ENCODE measurements at places on chromosomes 3 and 15.

DNA sequence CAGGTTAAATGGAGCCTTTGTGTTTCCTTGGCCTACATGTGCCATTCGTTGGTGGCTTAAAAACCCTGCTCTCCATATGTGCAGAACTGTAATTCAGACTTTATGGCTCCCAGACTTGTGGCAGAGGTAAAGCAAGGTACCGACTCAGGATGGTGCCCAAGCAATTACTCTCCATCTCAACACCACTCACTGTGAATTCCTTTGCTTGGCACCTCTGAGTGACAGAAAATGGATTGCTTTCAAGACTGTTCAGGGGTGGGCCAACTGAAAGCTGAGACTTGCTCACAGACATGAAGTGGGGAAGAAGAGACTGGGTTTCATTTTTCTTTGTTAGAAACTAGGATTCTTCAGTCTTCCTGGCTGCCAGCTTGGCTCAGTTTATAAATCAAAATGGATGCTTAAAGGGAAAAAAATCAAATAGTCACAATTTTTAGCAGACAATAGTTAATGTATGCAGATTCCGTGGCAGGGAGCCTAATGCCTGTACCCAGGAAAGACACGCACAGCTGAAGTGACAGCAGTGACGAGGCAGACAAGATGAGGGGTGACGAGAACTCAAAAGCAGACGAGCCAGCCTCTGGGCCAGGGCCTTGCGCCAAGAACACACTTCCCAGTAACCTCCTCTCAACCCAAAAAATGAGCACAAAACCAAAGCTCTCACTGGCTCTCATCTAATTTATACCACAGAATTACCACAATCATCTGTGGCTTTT, 207.9 kb upstream of the SLC2A2 start:
- no peak for DNase-seq

DNA sequence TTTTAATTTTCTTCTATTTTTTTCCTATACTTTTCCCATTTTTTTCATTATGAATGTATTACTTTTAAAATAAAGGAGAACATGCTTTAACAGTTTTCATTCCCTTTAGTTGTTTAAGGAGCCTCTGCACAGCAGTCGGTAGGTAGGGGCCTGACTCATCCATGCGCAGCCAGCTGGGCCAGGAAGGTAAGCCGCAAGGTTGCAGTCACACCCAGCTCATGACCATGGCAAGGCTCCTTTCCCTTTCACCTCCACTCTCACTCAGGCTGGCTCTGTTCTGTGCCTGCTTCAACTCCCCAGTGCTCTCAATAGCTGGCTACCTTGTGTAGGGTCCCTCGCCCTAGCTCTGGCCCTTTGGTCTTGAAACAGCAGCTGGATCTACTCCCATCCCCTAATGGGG, 17.4 kb upstream of the ANKRD34C start:
- no peak for DNase-seq

DNA sequence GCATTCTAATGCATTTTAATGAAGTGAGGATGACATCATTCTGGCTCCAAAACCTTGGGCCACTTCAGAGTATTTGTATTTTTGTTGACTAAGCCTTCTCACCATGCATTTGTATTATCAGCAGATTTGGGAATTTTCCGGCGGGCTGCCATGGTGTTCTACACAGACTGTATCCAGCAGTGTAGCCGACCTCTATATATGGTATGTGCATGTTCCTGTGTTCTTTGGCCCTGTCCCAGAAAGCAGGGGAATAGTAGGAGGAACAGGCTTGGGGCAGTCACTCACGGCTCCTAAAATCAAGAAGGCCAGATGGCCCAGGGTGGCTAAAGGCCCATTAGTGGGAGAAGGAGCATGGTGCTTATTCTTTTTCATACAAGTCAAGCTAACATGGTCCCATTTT, 80.5 kb downstream of the USF3 start:
- DNase-seq = no peak

DNA sequence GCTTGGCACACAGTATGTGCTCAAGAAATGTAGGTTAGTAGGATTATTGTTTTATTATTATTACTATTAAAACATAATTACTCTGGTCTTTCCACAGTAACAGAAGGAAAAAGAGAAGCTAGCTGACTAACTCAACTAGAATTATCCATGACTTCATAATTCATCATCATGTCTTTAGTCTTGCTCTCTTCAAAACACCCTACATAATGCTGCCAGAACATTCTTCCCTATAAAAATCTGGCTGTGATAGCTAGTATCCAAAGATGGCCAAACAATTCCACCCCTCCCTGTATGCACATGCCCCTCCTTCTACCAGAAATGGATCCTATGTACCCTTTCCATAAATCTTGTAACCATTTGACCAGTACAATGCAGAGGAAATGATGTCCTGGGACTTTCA, 48.8 kb upstream of the SRGAP3 start:
- no peak for DNase-seq

- peak; percentile 81 for DNase-seq
Observed at GRCh38 chr15:55267401-55268175, 22.0 kb downstream of the RAB27A start.

DNA sequence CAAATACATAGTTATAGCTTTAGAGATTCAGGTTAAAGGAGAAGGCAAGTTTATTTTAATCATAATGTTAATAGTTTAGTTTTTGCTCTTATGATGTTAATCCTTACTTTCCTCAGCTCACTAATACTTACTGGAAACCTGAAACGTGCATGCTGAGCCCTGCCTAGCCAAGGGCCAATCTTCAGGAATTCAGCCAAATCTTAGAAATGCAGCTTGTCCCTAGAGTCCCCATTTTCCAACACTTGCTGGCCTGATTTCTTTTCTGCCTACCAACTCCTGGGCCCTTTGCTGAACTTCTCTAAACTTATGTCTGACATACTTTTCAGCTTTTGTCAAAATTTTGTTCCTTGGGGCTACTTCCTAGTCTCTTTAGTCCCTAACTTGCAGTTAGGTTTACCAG, 22.8 kb downstream of the BCHE start:
- DNase-seq = no peak

GRCh38 chr3:47849699-47850563, 47.0 kb downstream of the DHX30 start:
- no peak for DNase-seq

DNA sequence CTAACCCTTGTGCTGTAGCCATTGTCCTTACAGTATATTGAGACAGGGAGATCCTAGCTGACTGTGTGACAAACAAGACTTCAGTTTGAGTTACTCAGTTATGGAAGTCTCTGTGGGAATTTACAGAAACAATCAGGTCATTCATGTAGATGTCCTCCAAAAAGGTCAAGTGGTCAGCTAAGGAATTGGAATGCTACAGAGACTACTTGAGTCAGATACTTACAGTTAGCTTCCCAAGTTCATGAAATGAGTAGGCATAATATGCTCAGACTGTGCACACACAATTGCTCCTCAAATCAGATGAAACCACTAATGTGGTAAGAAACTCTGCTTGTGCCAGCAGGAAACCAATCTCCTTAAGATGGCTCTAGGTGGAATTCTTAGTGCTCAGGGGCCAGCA, 985.7 kb downstream of the NSUN3 start:
- DNase-seq = no peak

- DNase-seq = no peak
Observed at GRCh38 chr3:29694783-29695182, 413.9 kb downstream of the RBMS3 start.

- DNase-seq = no peak
Observed at GRCh38 chr3:108468577-108468976, 41.8 kb downstream of the MYH15 start.

- DNase-seq = no peak
Observed at GRCh38 chr15:27037501-27037900, 66.5 kb downstream of the GABRG3 start.

DNA sequence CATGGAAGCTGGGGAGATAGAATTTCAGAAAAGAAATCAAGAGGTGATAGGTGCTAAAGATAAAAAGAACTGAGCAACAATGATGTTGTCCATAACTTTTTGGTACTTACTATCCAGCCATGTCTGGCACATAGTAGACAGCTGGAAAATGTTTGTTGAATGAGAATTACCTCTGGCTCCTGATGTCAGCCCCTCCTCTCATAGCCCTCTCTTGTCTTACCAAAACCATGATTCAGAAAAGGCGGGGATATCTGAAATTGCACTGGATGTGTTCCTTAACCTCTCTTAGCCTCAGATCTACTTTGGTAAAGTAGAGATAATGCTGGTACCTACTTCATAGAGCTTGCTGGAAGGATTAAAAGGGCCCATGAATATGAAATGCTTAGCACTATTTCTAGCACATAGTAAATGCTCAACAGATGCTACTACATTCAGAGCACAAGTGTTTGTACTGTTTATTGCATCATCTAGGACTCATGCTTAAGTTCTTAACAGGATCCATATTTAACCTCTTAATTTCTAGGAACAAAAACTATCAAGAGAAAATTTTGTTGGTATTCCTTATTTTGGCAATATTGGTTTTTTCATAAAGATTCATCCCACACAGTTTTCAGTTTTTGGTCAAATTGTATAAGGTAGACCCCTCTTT, 780.9 kb upstream of the LMCD1 start:
- DNase-seq = no peak

DNA sequence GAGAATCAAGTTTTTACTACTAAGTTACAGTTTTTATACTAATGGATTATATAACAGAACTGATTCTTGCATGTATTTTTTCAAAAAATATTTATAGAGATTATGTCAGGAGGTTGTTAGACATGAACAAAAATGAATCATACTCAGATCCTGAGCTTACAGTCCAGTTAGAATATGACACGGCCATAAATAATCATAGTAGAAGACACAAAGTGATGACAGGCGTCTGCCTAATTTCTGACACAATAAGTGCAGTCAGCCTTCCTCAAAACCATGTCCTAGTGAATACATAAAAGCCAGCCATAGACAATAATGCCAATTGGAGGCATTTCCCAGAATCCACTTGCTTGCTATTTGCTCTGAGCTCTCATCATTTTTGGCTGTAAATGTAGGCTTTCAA, 81.7 kb upstream of the POU1F1 start:
- no peak for DNase-seq

DNA sequence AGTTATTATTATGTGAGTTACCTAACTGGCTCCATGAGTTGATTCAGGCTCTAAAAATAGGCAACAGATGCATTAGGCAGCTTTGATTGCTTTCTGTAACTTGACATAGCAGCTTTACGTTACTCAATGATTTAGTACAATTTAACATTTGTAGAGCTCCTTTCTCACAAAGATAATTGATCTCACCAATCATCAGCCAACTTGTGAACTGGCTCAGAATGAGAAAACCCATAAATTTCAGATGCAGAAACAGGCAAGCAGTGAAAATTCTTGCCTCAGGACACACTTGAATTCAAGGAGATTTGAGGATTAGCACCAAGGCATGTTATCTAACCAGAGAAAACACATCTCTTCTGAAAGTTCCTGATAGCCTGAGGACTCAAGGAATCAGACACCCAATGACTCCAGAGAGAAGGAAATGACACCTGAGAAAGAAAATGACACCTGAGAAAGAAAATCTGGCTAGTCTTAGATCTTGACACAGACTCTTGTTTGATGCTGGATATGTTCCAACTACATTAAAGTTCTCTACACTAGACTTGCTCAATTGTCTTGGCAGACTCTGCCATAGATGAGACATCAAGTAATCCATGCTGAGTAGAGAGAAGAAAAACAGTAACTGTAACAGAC, 315.1 kb upstream of the CBLB start:
- no peak for DNase-seq

- no peak for DNase-seq
Observed at GRCh38 chr3:188205992-188206416, 52.0 kb downstream of the LPP start.

GRCh38 chr3:61699622-61700021, 138.3 kb downstream of the PTPRG start:
- DNase-seq = no peak

DNA sequence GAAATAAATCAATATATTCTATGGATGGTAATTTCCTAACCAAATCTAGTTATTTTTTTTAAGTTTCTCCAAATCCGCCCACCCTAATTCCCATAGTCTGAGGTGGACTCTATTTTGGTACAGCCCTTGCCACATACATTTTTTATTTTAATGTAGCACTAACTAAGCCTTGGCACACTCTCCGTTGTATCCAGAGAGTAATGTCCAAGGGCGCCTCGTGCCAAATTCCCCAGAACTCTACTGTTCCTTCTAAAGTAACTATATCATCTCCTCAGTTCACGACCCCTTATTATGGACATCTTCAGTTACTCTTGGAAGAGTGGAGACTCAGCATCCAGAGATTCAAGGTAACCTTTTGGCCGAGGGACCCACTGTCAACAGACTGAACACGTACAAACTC, 1.3 kb downstream of the VGLL3 start:
- no peak for DNase-seq

- DNase-seq = no peak
Observed at GRCh38 chr15:82538961-82539690, 1.1 kb downstream of the RPS17 start.

- DNase-seq = no peak
Observed at GRCh38 chr3:35549690-35550089, 89.6 kb upstream of the ARPP21 start.
